ENCODE measurements at places on chromosomes 2 and 18. TPM values are rescaled to one million over a fixed set of nuclear protein-coding genes. Genes with fewer than 3 reads are reported as not detected.

GRCh38 chr2:105853354-105854088 is 108.8 kb downstream of the NCK2 start:
- peaks cover 14% of the 10 kb centered on the region for H3K36me3 ChIP-seq
- H3K4me3 ChIP-seq: no peak overlapping the region
- H3K4me1 ChIP-seq: peaks cover 25% of the 10 kb centered on the region
- no peaks in the 10 kb centered on the region for H3K27me3 ChIP-seq

DNA sequence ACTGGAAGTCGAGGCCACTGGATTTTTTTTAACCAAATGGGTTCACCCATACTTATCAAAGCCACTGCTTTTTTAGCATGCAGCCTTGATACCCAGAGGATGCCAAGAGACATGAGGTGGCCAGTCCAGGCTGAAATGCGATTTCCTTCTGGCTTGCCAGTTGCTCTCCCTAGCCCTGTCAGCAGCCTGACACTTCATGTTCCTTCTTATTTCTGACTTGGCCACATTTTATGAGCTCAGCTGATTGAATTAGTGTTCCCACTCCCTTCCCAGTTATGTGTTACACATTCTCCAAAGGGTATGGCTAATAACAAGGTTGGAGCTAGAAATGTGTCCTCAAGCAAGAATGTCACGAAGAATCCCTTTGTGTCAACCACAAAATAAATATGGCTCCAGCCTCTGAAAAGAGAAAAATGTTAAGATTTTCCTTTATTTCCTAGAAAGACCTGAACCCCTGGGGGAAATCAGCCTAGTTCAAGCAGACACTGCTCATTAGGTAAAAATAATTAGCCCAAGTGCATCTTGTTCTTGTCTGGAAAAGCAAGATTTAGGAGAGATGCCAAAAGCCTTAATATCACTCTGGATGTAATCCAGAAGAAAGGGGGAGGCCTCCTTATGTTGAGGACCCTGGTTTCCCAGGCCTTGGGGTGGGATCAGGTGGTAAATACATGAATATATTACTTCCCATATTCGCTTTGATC is 121.7 kb upstream of the TACR1 start:
- H3K4me1 ChIP-seq: peaks cover 8% of the 10 kb centered on the region
- no peak overlapping the region for H3K4me3 ChIP-seq
- H3K27ac ChIP-seq: no peak overlapping the region
- no peaks in the 10 kb centered on the region for H3K36me3 ChIP-seq
- no peaks in the 10 kb centered on the region for H3K27me3 ChIP-seq
- no peak for DNase-seq

- no peaks in the 10 kb centered on the region for H3K36me3 ChIP-seq
- peaks cover 23% of the 10 kb centered on the region for H3K4me1 ChIP-seq
- DNase-seq: no peak
- H3K4me3 ChIP-seq: no peak overlapping the region
- peaks cover 2% of the 10 kb centered on the region for H3K27me3 ChIP-seq
- H3K27ac ChIP-seq: no peak overlapping the region
These were observed 180.9 kb upstream of the HS6ST1 start for GRCh38 chr2:128499367-128500137.

DNA sequence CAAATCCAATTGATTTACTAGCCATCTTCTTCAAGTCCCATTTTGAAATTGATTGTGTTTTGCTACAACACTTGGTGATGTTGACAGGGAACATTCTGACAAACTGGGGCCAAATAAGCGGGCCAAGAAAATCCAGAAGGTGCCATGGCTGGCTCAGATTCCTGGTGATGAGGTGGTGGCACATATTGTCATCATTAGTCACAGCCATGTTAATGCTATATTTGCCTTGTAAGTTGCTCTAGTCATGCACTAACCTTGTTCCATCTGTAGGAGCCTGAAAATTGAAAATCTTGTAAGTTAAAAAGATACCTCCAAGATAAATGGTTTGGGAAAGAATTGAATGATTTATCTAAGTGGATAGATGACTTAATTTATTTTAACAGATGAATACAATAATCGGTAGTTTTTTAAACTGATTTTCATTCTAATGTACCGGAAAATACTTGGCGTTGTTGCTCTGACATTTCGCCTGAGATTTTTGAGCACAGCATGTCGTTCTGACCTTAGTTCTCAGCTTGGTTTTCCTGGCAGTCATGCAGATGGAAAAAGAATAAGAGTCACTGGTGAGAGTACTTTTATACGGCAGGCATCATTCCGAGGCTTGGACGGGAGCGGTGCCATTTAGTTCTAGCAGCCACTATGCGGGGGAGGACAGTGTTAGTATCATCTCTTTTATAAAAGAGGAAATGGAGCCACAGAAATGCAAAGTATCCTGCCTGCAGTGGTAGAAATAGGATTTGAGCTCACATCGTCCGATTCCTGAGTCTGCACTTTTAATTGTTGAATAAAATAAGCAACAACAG is 133.9 kb downstream of the ZNF532 start:
- no peak overlapping the region for H3K27ac ChIP-seq
- no peaks in the 10 kb centered on the region for H3K27me3 ChIP-seq
- H3K4me3 ChIP-seq: no peak overlapping the region
- H3K4me1 ChIP-seq: peaks cover 10% of the 10 kb centered on the region

- H3K4me1 ChIP-seq: no peaks in the 10 kb centered on the region
- no peaks in the 10 kb centered on the region for H3K36me3 ChIP-seq
- no peak for DNase-seq
- H3K27me3 ChIP-seq: no peaks in the 10 kb centered on the region
These were observed 266.9 kb downstream of the GBX2 start for GRCh38 chr2:235901243-235901642.

GRCh38 chr2:233081232-233081730 is 21.1 kb downstream of the INPP5D start:
- peaks cover 100% of the 10 kb centered on the region for H3K4me1 ChIP-seq
- H3K36me3 ChIP-seq: peaks cover 73% of the 10 kb centered on the region
- DNase-seq: peak; percentile 58

DNA sequence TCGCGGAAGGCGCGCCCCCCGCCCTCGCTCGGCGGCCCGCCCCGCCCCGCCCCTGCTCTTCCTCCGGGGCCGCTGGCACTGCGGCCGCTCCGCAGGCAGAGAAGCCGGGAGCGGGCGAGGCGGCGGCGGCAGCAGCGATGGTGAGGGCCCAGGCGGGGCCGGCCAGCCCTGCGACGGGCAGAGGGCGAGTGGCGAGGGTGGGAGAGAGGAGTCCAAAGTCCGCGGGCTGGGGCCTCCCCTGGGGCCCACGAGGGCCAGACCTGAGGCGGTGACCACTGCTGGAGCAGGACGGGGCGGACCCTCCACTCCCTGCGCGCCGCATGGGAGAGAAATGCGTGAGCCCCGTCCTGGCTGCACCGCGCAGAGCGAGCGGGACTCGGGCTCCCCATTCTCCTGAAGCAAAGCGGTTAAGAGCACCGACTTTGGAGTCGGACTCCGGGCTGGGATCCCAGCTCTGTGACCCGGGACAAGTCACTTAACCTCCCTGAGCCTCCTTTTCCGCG is at the start of gene VAMP5:
Gene VAMP5 (plus strand): TSS at position 78 of the 503 bp plus-strand sequence. CDS start 60 bp downstream, at position 138.
- H3K4me3 ChIP-seq: peak within 1 kb of the TSS; percentile 66
- DNase-seq: peak; percentile 54
- H3K36me3 ChIP-seq: peaks cover 23% of the 10 kb centered on the region
- H3K27ac ChIP-seq: peak within 1 kb of the TSS; percentile 64
- no peaks in the 10 kb centered on the region for H3K27me3 ChIP-seq

- H3K4me3 ChIP-seq: no peak overlapping the region
- no peaks in the 10 kb centered on the region for H3K4me1 ChIP-seq
- no peaks in the 10 kb centered on the region for H3K27me3 ChIP-seq
These were observed 156.3 kb downstream of the TTC32 start for GRCh38 chr2:19745318-19746136.

- H3K4me1 ChIP-seq: peaks cover 18% of the 10 kb centered on the region
- no peak overlapping the region for H3K4me3 ChIP-seq
- no peaks in the 10 kb centered on the region for H3K27me3 ChIP-seq
- peak; percentile 67 for DNase-seq
These were observed 38.1 kb upstream of the SLC3A1 start for GRCh38 chr2:44237221-44237620.

GRCh38 chr18:58955738-58956137 is 91.1 kb downstream of the ZNF532 start:
- H3K4me3 ChIP-seq: no peak overlapping the region
- H3K27me3 ChIP-seq: no peaks in the 10 kb centered on the region
- no peak for DNase-seq
- peaks cover 4% of the 10 kb centered on the region for H3K4me1 ChIP-seq
- no peak overlapping the region for H3K27ac ChIP-seq
- peaks cover 26% of the 10 kb centered on the region for H3K36me3 ChIP-seq

- no peak for DNase-seq
- H3K27ac ChIP-seq: no peak overlapping the region
- H3K4me3 ChIP-seq: no peak overlapping the region
- no peaks in the 10 kb centered on the region for H3K27me3 ChIP-seq
- H3K36me3 ChIP-seq: no peaks in the 10 kb centered on the region
These were observed 25.3 kb upstream of the CPS1 start for GRCh38 chr2:210531050-210531449.

DNA sequence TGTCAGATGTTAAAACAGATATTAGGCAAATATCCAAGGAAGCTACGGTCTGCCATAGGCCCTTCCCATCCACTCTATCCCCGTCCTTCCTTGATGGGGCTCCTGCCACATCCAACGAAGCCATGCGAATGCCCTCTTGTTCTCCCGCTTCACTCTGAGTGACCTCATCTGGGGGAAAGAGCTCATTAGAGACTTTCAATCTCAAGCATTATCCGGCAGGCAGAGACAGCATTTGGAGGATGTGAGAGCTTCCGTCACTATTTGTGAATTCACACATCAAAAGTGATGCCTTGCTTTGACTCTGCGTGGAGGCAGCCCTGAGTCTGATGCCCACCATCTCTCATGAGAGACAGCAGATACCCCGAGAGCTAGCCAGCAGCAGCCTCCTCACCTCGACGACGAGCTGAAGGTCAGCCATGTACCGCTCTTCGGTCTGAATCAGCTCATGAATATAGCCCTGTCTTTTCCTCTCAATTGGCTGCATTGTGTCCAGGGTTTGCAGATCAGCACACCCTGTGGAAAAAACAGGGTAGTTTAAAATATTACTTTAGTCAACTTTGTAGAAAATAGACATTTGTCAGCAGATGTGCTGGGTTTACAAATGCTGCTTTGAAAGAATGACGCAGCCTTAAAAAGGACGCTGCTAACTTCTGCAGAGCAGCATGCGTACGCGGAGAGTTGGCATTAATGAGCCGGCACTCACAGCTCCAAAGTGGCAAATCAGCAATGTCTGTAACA is 45.9 kb downstream of the FAM228A start:
- H3K27me3 ChIP-seq: no peaks in the 10 kb centered on the region
- H3K4me1 ChIP-seq: no peaks in the 10 kb centered on the region
- no peak for DNase-seq
- peaks cover 64% of the 10 kb centered on the region for H3K36me3 ChIP-seq

DNA sequence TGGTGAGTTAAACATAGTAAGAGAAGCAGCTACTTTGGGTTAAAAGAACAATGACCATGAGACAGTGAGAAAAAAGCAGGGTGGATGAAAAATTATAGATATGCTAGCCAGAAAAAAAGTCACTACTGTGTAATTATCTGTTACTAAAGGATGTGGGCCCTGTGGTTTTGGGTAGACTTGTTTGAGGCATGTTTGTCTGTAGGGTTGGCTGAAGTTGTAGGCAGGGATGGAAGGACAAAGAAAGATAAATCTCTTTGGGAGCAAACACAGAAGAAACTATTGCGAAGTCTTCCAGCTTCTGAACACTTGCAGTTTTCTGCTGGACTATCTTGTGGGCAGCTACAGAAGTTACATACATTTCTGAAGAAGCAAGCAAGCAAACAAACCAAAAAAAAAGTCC is 28.2 kb downstream of the RND3 start:
- H3K27ac ChIP-seq: no peak overlapping the region
- H3K36me3 ChIP-seq: no peaks in the 10 kb centered on the region
- no peaks in the 10 kb centered on the region for H3K27me3 ChIP-seq
- DNase-seq: no peak
- no peak overlapping the region for H3K4me3 ChIP-seq

GRCh38 chr2:180016937-180017336 is 9.8 kb upstream of the CWC22 start:
- no peak overlapping the region for H3K27ac ChIP-seq
- no peaks in the 10 kb centered on the region for H3K4me1 ChIP-seq
- no peak for DNase-seq
- H3K4me3 ChIP-seq: no peak overlapping the region
- no peaks in the 10 kb centered on the region for H3K36me3 ChIP-seq

GRCh38 chr18:32724071-32724749 is 48.6 kb downstream of the KLHL14 start:
- peaks cover 8% of the 10 kb centered on the region for H3K4me1 ChIP-seq
- no peaks in the 10 kb centered on the region for H3K27me3 ChIP-seq
- H3K36me3 ChIP-seq: peaks cover 13% of the 10 kb centered on the region
- no peak overlapping the region for H3K4me3 ChIP-seq
- no peak for DNase-seq

- H3K4me1 ChIP-seq: no peaks in the 10 kb centered on the region
- no peaks in the 10 kb centered on the region for H3K36me3 ChIP-seq
- H3K4me3 ChIP-seq: no peak overlapping the region
- no peak overlapping the region for H3K27ac ChIP-seq
- no peak for DNase-seq
These were observed 446.7 kb downstream of the RNF144A start for GRCh38 chr2:7363906-7364305.

- peak overlapping the region; percentile 32 for H3K4me3 ChIP-seq
- H3K36me3 ChIP-seq: no peaks in the 10 kb centered on the region
- DNase-seq: peak; percentile 82
- H3K27ac ChIP-seq: no peak overlapping the region
These were observed 193.7 kb upstream of the ID2 start for GRCh38 chr2:8488001-8488738.

GRCh38 chr18:28151434-28151833 is 25.5 kb downstream of the CDH2 start:
- H3K27me3 ChIP-seq: no peaks in the 10 kb centered on the region
- H3K4me3 ChIP-seq: no peak overlapping the region
- H3K4me1 ChIP-seq: no peaks in the 10 kb centered on the region
- no peaks in the 10 kb centered on the region for H3K36me3 ChIP-seq

GRCh38 chr2:175181104-175181876 is at the start of gene ATP5MC3:
Gene ATP5MC3 (minus strand): TSS chr2:175181710. CDS start chr2:175181393, 317 bp downstream.
- peak; percentile 95 for DNase-seq
- H3K36me3 ChIP-seq: peaks cover 34% of the 10 kb centered on the region
- H3K4me3 ChIP-seq: peak within 1 kb of the TSS; percentile 85
- H3K27me3 ChIP-seq: no peaks in the 10 kb centered on the region
- peaks cover 13% of the 10 kb centered on the region for H3K4me1 ChIP-seq

DNA sequence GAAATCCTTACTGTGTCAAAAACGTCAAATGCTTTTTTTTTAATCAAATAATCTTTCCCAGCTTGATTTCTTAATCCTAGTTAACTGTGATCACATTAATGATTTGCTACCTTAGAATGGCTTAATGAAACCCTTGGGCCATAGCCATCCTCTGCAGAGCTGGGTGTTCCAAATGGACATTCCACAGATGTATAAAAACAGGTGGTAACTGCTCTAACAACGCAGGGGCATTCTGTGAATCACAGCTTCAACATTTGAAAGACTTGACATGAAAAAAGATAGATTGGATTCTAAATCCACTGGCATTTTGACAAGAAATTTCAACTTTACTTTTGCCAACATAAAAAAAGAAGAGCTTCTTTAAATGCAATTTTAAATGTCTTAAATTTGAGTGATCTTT is 69.8 kb upstream of the RASGRP3 start:
- H3K27ac ChIP-seq: no peak overlapping the region
- no peaks in the 10 kb centered on the region for H3K4me1 ChIP-seq
- no peaks in the 10 kb centered on the region for H3K27me3 ChIP-seq
- no peak overlapping the region for H3K4me3 ChIP-seq
- no peaks in the 10 kb centered on the region for H3K36me3 ChIP-seq

Gene SCLY
- 36.6 TPM for total RNA-seq

Gene NT5C1B
- not detected for total RNA-seq

Gene AGXT
- total RNA-seq: not detected

Gene HOXD12
- total RNA-seq: not detected

Gene DLX1
- total RNA-seq: not detected

Gene FTCDNL1
- total RNA-seq: 1.6 TPM

Data from B cell (primary cell).